ENCODE measurements at places on chromosomes 13 and 19. TPM values are rescaled to one million over a fixed set of nuclear protein-coding genes. Genes with fewer than 3 reads are reported as not detected.

Gene SH2D3A
- 0.79 TPM for total RNA-seq

Gene CCNE1
- 3.6 TPM for total RNA-seq

Gene ERCC2
- total RNA-seq = 14.2 TPM

- DNase-seq = no peak
- H3K4me3 ChIP-seq = no peak overlapping the region
- no peak overlapping the region for H3K27ac ChIP-seq
- H3K27me3 ChIP-seq = no peaks in the 10 kb centered on the region
- H3K36me3 ChIP-seq = no peaks in the 10 kb centered on the region
Observed at GRCh38 chr13:108034909-108035410, 180.4 kb downstream of the LIG4 start.

Gene LILRA5
- 0.77 TPM for total RNA-seq

DNA sequence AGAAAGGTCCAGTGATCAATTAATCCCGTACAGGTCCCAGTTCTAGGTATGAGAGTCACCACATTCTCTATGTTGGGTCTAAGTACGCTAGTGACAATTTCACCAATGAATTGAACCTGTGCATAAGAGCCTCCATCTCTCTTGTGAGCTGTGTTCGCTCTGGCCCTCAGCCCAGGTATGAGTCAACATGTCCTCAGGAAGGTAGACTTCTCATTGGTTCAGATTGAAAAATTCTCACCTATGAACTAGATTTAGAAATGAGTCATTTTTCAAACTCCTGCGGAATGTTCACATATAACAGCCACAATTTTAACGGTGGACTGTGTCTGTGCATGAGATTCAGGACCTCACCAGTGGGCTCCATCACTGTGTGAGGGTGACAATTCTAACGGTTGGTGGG, 12.7 kb upstream of the ZNF43 start:
- no peak overlapping the region for H3K4me3 ChIP-seq
- no peak for DNase-seq
- no peaks in the 10 kb centered on the region for H3K27me3 ChIP-seq
- peaks cover 8% of the 10 kb centered on the region for H3K4me1 ChIP-seq
- no peaks in the 10 kb centered on the region for H3K36me3 ChIP-seq

Gene WDR18
- 18.8 TPM for total RNA-seq

Gene ELANE
- not detected for total RNA-seq

DNA sequence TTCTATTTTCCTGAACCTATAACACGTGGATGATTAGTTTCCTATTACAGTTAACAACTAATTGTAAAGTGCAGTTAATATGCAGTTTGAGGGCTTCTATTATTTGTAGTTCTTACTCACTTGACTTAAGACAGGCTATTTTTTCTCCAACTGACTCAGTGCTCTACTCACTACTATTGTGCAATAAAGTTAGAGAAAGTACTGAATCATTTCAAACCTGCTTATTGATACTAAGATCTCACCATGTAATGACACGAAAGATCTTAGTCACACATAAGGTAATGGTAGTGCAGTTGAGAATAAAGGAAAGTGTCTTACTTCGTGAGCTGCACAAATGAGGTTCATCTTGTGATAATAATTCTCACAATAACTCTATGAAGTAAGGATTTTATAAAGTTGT, 22.8 kb upstream of the ITM2B start:
- H3K27me3 ChIP-seq = no peaks in the 10 kb centered on the region
- H3K36me3 ChIP-seq = no peaks in the 10 kb centered on the region
- H3K4me3 ChIP-seq = no peak overlapping the region
- no peak overlapping the region for H3K27ac ChIP-seq
- no peak for DNase-seq
- H3K4me1 ChIP-seq = no peaks in the 10 kb centered on the region

Gene DDX49
- total RNA-seq = 22.8 TPM

Gene OR7D2
- total RNA-seq = not detected

- peaks cover 3% of the 10 kb centered on the region for H3K4me1 ChIP-seq
- H3K27me3 ChIP-seq = peaks cover 40% of the 10 kb centered on the region
- DNase-seq = no peak
- no peaks in the 10 kb centered on the region for H3K36me3 ChIP-seq
Observed at GRCh38 chr19:1675633-1676350, 23.4 kb upstream of the TCF3 start.

GRCh38 chr13:78881054-78881453, 222.1 kb upstream of the OBI1 start:
- no peaks in the 10 kb centered on the region for H3K4me1 ChIP-seq
- no peaks in the 10 kb centered on the region for H3K27me3 ChIP-seq
- no peaks in the 10 kb centered on the region for H3K36me3 ChIP-seq
- DNase-seq = no peak
- no peak overlapping the region for H3K27ac ChIP-seq
- H3K4me3 ChIP-seq = no peak overlapping the region

Gene GRIN2D
- total RNA-seq = 0.11 TPM

Gene TNFSF13B
- 1.5 TPM for total RNA-seq

Gene ZNF729
- not detected for total RNA-seq

- H3K36me3 ChIP-seq = no peaks in the 10 kb centered on the region
- no peak overlapping the region for H3K27ac ChIP-seq
- no peaks in the 10 kb centered on the region for H3K27me3 ChIP-seq
- H3K4me1 ChIP-seq = peaks cover 6% of the 10 kb centered on the region
- H3K4me3 ChIP-seq = no peak overlapping the region
Observed at GRCh38 chr13:99619207-99619606, 117.9 kb downstream of the TM9SF2 start.

- no peaks in the 10 kb centered on the region for H3K4me1 ChIP-seq
- no peak overlapping the region for H3K27ac ChIP-seq
- H3K36me3 ChIP-seq = no peaks in the 10 kb centered on the region
- DNase-seq = no peak
Observed at GRCh38 chr13:76936763-76937162, 11.5 kb upstream of the ACOD1 start.

Gene OSCAR
- 0.39 TPM for total RNA-seq

Gene AMH
- 0.17 TPM for total RNA-seq

DNA sequence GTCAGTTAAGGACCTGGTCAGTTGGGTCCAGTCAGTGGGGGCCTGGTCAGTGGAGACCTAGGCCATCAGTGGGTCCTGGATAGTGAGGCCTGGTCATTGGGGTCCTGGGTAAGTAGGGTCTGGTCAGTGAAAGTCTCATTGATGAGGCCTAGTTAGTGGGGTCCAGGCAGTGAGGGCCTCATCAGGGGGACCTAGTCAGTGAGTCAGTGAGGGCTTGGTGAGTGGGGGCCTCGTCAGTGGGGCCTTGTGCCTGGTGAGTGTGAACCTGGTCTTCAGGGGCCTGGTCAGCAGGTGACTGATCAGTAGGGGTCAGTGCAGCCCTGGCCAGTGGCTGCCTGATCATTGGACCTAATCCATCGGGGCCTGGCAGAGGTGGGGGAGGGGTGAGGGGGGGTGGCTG, 42.6 kb upstream of the TPM4 start:
- no peak overlapping the region for H3K4me3 ChIP-seq
- H3K27me3 ChIP-seq = no peaks in the 10 kb centered on the region
- H3K4me1 ChIP-seq = no peaks in the 10 kb centered on the region
- no peak for DNase-seq

DNA sequence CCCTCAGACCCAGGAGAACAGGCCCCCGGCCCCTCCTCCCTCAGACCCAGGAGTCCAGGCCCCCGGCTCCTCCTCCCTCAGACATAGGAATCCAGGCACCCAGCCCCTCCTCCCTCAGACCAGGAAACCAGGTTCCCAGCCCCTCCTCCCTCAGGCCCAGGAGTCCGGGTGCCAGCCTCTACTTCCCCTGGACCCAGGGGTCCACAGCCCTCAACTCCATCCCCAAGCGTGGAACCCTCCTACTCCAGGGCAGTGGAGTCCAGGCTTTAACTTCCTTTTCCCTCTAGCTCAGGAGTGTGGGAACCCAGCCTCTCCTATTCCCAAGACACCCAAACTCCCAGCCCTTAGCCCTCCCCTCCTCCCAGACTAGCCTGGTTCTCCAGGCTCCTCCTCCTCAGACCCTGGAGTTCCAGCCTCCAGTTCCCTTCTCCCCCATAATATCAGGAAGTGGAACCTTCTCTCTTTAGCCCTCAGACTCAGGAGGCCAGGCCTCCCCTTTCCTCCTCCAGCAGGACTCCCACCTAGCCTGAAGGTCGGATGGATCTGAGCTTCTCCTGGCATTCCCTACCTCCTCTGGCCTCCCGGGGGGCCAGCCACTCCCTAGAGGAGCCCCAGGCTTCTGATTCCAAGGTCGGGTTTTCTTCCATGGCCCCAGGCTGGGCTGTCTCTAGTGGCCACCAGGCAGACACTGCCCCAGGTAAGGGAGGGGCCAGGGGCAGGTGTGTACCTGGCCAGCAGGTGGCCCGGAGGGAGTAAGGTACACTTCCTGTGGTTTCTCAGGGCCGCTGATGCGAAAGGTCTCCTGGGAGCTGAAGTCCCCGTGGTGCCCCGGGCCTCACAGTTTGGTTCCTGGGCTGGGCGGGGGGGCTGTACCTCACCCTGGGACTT, at the start of gene TMC4:
Gene TMC4 (minus strand): TSS at position 690 of the 888 bp plus-strand sequence. CDS start 43 bp downstream, at position 647.
- peak within 1 kb of the TSS; percentile 50 for H3K27ac ChIP-seq
- no peaks in the 10 kb centered on the region for H3K36me3 ChIP-seq
- peaks cover 10% of the 10 kb centered on the region for H3K27me3 ChIP-seq
- peak within 1 kb of the TSS; percentile 48 for H3K4me3 ChIP-seq
- peaks cover 13% of the 10 kb centered on the region for H3K4me1 ChIP-seq

Gene SUGP2
- 62.8 TPM for total RNA-seq

- no peak for DNase-seq
- H3K27me3 ChIP-seq = no peaks in the 10 kb centered on the region
- no peak overlapping the region for H3K27ac ChIP-seq
Observed at GRCh38 chr19:50832666-50833065, 708 bp downstream of the KLK15 start.

Gene GPATCH1
- 4.5 TPM for total RNA-seq

- no peak overlapping the region for H3K27ac ChIP-seq
- no peaks in the 10 kb centered on the region for H3K4me1 ChIP-seq
- H3K36me3 ChIP-seq = no peaks in the 10 kb centered on the region
- DNase-seq = no peak
Observed at GRCh38 chr19:3867971-3868769, 668 bp downstream of the ZFR2 start.

Gene PDX1
- not detected for total RNA-seq

Gene KLK8
- not detected for total RNA-seq

All from heart right ventricle (tissue), 16 donors.